RKO (cell line): ENCODE measurements at places on chromosomes 12 and 14.
A peak's percentile ranks its signal among the peaks of the same experiment; 100 is the strongest.

- DNase-seq = no peak
Observed at GRCh38 chr14:100567009-100567876, 20.0 kb downstream of the BEGAIN start.

DNA sequence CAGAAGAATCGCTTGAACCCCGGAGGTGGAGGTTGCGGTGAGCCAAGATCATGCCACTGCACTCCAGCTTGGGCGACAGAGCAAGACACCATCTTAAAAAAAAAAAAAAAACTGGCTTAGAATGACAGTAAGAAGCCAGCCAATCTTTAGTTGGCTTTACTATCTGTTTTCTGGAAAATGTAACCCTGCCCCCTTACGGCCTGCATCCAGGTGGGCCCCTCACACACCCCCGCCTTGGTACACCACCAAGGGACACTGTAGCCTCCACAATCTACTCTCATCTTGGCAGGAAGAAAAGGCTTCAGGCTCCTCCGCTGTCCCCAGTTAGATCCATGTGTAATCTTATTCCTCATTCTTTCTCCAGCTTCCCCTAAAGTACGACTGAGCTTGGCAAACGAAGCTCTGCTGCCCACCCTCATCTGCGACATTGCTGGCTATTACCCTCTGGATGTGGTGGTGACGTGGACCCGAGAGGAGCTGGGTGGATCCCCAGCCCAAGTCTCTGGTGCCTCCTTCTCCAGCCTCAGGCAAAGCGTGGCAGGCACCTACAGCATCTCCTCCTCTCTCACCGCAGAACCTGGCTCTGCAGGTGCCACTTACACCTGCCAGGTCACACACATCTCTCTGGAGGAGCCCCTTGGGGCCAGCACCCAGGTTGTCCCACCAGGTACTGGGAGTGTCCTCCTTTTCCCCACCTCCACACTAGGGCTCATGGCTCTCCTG lies 6.6 kb downstream of the TAPBPL start:
- no peak for DNase-seq

GRCh38 chr12:27711317-27711682 lies 668 bp downstream of the MRPS35 start:
- peak; percentile 64 for DNase-seq

- DNase-seq = no peak
Observed at GRCh38 chr12:106174876-106175275, 36.1 kb upstream of the NUAK1 start.

GRCh38 chr14:22875748-22876319 lies 4.3 kb downstream of the LRP10 start:
- DNase-seq = no peak

DNA sequence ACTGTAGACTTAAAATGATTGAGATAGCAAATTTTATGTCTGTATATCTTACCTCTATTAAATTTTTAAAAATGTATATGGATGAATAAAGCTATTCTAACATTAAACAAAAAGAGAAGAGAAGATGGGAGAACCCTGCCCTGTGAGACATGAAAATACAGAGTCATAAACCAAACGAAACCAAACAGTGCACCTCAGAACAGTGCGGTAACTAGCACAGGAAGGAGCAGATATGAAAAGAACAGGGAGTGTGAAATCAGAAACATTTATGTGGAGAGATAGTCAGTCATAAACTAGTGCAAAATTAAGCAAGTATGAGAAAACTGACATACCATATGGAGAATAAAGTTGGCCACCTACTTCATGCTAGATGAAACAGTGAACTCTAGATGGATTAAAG lies 135.1 kb downstream of the ERC1 start:
- no peak for DNase-seq

DNA sequence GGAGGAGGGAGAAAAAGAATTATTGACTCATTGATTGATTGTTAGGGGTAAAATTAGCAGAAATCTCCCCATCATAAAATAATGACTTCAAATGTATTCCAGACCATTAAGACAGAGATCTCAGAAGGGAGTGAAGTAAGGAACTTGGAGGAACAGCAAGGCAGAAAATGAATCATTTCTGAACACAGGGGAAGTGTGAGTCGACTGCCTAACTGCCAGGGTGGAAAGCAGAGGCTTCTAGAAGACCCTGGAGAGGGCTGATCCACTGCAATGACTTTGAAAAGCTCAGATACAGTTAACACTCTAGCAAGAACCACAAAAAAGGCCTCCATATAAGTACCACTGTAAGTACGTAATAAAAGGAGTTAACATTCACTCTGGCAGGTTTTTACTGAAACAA lies 9.7 kb downstream of the GLTP start:
- DNase-seq = no peak

DNA sequence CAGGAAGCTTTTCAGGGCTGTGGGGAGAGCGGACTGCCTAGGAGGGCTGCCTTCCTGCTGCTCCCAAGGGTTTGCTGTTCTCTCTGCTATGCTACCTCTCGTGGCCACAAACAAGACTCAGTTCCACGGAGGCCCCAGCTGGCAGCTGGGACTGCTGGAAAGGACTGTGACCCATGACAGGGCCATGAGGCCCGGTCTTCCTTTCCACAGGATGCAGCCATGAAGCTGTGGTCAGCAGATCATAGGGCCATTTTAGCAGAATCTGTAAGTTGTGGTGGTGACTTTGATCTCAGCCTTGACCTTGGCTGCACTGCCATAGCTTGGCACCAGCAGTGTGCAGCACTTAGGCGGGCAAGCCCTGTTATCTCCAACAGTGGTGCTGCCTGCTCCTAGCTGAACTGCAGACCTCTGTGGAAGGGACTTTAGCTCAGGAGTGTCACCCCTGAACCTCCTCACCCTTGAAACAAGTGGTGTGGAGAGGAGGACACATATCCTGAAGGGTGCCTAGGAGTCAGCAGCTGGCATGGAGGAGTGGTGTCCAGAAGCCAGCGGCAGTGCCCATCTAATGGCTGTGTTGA lies 12.3 kb downstream of the KRT80 start:
- DNase-seq = no peak

DNA sequence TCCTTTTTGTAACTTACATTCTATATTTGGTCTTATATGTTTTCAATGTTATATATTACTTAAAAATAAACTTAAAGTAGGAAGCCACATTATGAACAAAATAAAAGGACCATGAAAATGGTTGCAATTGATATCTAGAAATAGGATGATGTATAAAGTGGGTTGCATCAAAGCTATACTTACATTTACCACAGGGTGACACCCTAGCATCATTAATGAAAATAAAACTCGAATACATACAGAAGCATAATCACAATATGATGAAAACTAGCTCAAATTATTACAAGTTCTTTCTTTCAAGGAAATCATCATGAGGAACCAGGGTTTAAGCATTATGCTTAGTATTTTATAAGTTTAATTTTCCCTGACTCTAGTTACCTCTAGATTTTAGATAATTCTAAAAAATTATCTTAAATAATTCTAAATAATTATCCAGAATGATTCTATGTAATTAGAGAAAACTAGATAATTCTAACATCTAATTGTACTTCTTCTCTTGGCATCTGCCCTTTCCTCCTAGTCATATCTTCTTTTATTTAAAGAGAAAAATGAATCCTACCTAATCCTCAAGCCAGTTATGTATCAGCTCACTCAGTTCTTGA lies 31.2 kb downstream of the TAS2R7 start:
- DNase-seq = peak; percentile 56

DNA sequence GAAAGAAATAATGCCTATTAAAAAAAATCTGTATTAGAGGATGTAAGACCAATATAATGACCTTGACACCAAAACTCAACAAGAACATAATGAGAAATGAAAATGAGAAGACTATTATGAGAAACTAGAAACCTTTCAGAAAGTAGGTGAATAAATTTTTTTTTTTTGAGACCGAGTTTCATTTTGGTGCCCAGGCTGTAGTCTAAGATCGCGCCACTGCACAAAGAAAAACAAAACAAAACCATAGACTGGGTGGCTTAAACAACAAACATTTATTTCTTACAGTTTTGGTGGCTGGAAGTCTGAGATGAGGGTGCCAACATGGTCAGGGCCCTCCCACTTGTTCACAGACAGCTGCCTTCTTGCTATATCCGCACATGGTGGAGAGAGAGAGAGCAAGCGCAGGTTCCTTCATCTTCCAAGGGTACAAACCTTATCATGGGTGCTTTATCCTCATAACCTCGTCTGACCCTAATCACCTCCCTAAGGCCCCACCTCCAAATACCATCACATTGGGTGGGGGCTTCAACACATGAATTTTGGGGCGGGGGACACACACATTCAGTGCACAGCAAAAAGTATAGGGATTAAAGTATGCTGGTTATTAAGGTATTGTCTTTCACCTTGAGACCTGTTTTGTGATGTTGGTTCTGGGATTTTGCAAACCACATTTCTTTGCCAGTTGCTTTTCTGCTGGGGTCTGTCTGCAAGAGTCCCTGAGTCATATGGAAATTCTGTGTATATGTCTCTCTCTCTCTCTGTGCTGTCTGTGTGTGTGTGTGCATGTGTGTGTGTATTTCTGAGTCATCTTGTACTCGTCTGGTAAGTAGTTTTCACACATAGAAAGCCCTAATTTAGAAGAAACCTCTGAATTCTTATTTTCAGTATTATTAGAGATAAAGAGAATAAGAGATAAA lies 26.2 kb downstream of the ZCRB1 start:
- peak; percentile 62 for DNase-seq

DNA sequence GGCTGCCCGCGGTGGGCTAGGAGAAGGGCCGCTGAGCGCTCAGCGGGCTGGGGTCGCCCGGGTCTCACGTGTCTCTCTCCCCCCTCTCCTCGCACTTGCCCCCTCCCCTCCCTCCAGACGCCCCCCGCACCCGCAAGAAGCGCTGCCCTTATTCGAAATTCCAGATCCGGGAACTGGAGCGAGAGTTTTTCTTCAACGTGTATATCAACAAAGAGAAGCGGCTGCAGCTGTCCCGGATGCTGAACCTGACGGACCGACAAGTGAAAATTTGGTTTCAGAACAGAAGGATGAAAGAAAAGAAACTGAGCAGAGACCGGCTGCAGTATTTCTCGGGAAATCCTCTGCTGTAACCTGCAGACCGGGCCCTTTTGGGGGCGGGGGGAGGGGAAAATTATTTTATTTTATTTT lies 314 bp upstream of the HOTAIR start:
- no peak for DNase-seq

GRCh38 chr14:81990312-81990761 lies 456.7 kb upstream of the SEL1L start:
- peak; percentile 53 for DNase-seq

GRCh38 chr12:119236372-119236771 lies 57.6 kb downstream of the HSPB8 start:
- DNase-seq = no peak

DNA sequence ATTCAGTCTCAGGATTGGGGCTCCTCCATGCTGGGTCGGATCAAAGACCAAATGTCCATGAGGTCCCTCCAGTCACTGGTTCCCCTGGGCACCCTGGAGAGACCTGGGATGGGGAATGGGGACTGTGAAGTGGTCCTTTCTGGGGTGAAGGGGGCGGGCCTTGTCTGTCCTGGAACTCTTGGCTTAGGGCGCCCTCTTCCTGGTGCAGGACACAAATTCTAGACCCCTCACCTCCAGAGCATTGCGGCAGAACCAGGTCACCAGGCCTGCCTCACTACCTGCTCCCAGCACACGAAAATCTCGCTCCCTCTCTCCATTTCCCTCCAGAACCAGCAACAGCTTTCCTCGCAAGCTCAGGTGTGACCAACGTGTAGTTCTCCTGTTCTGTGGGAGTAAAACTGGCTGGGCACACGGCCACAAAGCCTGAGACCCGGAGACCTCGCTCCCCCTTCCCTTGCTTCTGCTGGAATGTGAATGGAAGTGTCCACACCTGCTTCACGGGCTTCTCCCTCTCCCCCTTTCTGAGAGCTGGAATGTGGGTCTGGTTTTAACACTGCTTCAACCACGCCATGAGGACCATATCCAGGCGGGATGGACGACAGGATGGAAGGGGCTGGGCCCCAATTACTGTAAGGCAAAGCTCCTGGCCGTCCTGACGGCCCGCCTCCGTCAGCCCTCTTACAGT lies 112.7 kb downstream of the SCARB1 start:
- DNase-seq = no peak
